ENCODE measurements at places on chromosomes 11 and 22.

DNA sequence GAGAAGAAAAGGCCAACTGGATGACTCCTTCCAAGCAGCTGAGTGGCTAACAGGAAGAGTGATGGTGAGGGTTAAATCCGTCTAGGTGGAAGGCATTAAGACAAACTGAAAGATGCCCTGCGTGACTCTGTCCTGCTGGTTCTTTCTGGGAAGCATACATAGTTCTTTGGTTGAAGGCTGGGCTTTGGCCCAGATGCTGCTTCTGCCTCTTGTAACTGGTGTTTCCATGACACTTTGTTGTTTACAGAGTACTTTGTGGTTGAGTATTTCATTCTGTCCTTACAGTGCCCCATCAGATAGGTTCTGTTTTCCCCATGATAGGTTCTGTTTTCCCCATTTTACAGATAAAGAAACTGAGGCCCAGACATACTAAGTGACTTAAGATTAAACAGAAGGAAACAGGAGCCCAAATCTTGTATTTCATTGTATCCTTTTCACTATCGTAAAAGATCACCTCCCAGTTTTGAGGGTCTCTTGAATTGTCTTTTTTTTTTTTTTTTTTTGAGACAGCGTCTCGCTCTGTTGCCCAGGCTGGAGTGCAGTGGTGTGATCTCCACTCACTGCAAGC, 124.3 kb upstream of the RASSF10 start:
- DNase-seq, result peak; percentile 81

- DNase-seq, result no peak
Observed at GRCh38 chr11:11464555-11464954, 111.5 kb upstream of the CSNK2A3 start.

GRCh38 chr11:65645710-65646109, 7.8 kb downstream of the SIPA1 start:
- peak; percentile 58 for DNase-seq

DNA sequence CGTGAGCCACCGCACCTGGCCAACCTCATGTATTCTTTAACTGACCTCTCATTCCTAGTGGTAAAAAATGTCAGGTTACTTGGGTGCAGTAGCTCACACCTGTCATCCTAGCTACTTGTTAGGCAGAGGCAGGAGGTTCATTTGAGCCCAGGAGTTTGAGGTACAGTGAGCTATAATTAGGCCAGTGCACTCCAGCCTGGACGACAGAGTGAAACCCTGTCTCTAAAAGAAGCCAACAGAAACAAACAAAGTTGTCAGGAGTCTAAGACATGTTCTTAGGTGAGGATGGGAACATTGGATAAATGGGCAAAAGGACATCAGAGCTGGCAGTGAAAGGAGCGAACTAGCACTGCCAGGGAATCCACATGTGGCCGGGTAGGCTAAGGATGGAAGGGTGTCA, 18.1 kb downstream of the MADD start:
- DNase-seq, result no peak

GRCh38 chr11:132638423-132638822, 893.9 kb downstream of the OPCML start:
- DNase-seq, result no peak

DNA sequence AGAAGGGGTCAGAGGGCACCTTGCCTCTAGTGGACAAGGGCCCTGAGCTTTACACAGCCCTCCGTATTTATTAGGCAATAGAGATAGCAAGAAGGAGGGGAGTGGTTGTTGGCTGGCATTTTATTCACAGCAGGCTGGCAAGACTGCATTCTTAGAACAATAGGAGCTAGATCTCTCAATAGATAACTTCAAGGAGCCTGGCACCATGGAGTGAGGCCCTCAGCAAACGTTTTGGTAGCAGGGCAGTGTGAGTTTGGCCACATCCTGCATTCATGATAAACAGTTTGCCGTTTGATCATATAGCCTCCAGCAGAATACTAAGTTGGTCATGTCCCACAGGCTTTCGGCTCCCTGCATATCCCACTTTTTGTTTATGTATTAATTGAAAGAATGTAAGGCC, 31.6 kb downstream of the OR10A6 start:
- no peak for DNase-seq

GRCh38 chr11:2531987-2532703, 87.3 kb downstream of the KCNQ1 start:
- DNase-seq, result no peak

DNA sequence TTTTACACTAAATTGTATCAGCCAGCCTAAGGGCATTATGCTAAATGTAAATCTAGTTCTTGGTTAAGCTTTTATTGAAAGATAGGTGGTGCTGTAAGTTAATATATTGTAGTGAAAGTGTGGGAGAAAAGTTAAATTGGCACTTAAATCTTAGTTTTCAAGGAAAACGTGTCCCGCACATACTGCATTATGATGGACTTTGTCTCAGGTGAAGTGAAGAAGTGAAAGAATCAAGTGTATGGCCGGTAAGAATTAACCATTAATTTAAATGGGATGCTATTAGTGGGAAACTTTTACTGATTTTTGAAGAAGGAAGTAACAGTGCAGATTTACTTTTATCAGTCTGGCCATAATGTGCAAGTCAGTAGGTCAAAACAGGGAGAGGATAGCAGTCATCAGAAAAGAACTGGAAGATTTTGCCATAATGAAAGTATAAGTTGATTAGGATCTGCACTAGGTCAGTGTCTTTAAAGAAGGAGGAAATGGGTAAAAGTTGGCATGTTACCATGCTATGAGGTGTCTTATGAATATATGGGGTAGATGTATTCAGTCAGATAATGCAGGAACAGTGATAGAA, 81.6 kb downstream of the PDHX start:
- DNase-seq, result peak; percentile 52

DNA sequence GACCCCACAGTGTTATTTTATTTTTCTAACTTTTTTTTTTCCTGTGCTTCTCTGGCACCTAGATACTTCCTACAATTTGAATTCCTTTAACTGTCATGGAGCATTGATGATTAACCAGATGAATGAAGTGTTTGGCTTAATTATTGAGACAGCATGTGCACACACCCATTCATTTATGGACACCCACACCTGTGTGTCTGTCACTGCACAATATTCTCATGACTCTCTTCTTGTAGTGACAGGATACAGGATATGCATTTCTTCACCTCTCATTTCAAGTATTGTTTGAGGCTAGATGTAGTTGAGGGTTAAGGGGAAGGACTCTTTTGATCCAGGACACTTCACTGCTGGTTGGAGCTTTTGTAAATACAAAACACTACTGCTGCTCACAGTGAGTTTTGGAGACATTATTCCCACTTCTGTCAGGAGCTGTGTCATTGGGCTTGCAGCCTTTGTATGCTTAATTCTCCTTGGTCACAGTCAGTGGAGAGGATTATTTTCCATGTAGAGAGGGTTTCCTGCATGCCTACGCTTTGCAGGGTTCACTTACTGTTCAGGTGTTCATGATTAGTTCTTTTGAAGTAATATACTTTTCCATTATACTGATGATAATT, 33.5 kb downstream of the SPECC1L start:
- DNase-seq, result no peak

DNA sequence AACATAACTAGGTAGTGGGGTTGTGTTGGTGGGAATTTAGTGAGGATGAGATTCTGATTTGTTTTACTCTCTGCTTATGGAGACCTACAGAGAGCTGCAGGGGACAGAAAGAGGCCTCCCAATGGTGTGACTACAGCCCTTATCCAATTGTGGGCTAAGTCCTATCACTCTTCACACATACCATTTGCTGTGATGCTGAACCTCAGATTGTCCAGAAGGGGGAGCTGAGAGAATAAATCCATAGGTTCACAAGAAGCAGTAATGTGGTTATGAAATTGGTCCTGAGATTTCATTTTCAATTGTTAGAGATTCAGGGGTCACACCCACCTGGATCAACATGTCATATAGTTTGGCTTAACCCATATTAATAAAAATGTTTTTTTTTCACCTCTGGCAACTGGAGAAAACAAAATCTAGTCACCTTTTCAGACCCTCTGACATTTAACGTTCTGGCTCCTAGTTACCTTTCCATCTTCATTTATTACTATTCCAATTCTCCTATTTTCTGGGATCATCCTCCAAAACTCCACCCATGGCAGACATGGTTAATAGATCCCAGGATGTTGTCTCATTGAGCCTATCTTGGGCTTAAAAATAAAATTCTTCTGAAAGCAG, 53.3 kb upstream of the PTPN5 start:
- DNase-seq, result peak; percentile 39

GRCh38 chr22:35552846-35553245, 12.2 kb downstream of the RASD2 start:
- DNase-seq, result no peak

DNA sequence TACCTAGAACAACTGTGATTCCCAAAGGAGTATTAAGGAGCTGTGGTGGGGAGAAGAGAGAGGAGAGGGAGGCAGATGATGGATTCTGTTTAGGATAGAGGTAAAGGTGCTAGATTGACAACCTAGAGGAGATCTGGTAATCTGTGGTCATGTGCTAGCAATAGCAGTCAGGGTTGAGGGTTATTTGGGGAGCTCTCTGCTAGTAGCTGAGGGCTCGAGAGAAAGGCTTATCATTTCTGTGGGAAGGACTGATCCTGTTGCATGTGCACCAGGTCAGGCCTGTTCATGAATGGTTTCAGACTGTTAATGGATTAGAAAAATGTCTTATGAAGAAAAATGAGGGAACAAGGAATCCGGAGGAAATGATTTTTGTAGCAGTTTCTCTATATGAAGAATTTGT, 63.2 kb downstream of the MTMR3 start:
- no peak for DNase-seq

DNA sequence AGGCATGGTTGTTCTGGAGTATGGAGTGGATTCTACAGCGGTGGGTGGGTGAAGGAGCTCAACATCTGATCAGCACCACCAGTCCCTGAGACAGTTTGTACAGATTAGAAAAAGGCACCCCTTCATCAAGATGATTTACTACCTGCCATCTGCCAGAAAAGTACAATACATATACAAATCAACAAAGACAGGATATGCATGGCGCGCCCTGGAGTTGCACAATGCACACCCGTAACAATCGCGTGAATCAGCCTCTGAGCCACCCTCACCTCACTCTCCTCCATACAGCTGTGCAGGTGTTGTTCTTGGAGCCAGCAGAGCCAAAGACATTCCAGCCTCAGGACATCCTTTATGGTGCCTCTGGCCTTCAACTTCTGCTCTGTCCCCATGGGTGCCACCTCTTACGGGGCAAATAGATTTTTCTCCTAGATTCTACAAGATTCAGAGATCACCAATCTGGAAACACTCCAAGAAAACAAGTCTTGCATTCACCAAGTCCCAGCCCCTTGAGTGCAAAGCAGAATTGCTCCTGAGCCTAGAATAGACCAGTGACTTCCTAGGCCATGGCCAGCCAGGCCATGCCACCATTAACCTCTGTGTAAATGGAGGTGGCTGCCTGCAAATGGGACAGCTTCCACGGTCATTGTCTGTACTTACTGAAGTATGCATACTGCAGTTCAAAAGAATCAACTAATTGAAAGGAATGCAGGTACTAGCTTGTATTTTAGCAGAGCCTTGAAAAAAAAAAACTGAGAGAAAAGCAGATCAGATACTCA, 490.9 kb downstream of the SOX6 start:
- no peak for DNase-seq

DNA sequence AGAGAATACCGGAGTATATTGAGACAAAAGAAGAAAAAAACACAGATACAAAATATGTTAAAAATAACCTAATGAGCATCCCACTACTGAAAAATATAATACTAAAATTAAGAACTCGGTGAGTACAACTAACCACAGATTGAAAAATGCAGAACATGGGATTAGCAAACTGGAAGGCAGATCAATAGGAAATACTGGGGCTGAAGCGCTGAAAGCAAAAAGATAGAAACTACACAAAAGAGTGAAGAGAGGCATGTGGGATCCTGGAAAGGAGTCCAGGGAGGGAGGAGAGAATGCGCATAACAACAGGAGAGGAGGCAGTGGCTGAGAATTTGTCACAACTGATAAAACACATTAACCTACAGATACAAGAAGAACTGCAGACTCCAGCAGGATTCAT, 159.3 kb downstream of the EFCAB6 start:
- DNase-seq, result no peak

DNA sequence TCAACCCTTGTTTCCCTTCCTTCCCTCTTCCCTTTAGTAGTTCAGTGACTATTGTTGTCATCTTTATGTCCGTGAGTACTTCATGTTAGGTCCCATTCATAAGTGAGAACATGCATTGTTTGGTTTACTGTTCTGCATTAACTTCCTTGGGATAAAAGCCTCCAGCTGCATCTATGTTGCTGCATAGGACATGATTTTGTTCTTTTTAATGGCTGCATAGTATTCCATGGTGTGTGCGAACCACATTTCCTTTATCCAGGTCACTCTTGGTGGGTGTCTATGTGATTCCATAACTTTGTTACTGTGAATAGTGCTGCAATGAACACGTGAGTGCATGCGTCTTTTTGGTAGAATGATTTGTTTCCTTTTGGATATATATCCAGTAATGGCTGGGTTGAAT, 163.3 kb downstream of the FBXO7 start:
- DNase-seq, result no peak

GRCh38 chr11:62061356-62062222, 62.2 kb upstream of the INCENP start:
- DNase-seq, result no peak
